ENCODE measurements at places on chromosomes 11 and 22.

- no peaks in the 10 kb centered on the region for H3K27me3 ChIP-seq
- DNase-seq, result no peak
- no peak overlapping the region for H3K27ac ChIP-seq
- no peak overlapping the region for H3K4me3 ChIP-seq
- H3K36me3 ChIP-seq, result no peaks in the 10 kb centered on the region
These were observed 824 bp upstream of the LGALS12 start for GRCh38 chr11:63504933-63505586.

DNA sequence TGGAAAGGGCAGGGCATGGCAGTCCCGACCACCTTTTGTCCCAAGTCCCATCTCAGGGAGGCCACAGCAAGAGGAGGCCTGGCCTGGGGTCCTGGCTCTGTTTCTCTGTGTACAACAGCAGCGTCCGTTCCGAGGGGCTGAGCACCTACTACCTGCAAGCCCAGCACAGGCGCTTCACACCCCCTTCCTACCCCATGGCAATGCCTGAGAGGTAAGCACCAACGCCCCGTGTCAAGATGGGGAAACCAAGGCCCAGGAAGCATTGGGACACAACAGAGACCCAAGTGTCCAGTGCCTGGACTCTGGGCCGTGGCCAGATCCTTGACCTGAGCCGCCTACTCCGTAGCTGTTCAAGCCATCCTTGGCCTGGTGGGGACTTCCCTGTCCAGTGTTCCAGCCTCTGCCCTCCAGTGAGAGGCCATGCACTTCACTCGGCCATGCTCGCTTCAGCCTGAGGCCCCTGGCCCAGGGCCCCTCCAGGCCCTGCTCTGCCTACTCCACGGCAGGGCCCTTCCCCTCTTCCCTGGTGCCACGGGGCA lies 14.3 kb upstream of the TCF20 start:
- H3K27me3 ChIP-seq, result peaks cover 11% of the 10 kb centered on the region
- no peak overlapping the region for H3K4me3 ChIP-seq
- no peak overlapping the region for H3K27ac ChIP-seq

DNA sequence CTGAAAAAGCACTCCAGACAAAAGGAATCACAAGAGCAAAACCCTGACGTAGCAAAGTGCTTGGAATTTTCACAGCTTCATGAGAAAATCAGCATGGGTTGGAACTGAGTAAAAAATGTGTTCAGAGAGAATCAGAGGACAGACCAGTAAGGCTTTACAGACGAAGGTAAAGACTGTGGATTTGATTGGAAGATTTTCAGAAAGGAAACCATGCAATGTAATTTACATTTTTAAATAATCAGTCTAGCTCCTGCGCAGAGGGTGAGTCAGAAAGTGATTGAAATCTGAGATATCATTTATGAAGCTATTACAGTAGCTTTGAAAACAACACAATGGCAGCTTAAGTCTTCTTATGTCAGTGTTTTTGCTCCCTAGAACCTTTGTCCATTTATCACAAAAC lies 1122.3 kb downstream of the LRRC4C start:
- no peak overlapping the region for H3K4me3 ChIP-seq
- no peak for DNase-seq

DNA sequence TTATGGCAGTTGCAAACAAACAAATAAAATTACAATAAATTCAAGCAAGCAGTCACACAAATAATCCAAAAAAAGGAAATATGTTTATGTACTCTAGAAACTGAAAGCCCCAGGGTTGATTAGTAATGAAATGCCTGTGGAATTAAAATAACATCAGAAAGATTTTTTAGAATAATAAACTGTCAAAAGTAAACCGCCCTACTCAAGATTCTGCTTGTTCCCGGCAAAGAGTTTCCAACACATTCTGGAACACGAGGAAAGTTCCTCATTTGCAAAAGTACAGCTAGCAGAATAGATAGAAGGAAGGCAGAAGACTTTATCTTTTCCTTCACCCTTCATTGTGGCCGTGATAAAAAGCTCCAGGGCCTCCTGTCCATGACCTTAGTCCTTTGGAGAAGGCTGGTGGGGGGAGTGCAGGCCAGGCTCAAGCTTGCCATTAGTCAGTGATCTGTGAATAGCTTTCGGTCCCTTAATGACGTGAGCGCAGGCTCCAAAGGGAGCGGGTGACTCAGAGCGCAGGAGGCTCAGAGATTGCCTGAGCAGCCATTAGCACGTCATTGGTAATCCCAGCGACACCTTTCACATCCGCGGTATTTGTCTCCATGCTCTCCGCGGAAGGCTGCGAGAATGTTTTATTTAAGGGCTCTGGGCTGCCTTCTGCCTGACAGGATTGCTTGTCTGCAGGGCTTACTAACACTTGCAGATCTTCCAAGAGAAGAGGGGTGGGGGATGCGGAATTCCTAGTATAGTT lies 458.3 kb downstream of the METTL15 start:
- H3K36me3 ChIP-seq, result no peaks in the 10 kb centered on the region
- H3K4me1 ChIP-seq, result no peaks in the 10 kb centered on the region
- peak; percentile 95 for DNase-seq
- peak overlapping the region; percentile 73 for H3K4me3 ChIP-seq

DNA sequence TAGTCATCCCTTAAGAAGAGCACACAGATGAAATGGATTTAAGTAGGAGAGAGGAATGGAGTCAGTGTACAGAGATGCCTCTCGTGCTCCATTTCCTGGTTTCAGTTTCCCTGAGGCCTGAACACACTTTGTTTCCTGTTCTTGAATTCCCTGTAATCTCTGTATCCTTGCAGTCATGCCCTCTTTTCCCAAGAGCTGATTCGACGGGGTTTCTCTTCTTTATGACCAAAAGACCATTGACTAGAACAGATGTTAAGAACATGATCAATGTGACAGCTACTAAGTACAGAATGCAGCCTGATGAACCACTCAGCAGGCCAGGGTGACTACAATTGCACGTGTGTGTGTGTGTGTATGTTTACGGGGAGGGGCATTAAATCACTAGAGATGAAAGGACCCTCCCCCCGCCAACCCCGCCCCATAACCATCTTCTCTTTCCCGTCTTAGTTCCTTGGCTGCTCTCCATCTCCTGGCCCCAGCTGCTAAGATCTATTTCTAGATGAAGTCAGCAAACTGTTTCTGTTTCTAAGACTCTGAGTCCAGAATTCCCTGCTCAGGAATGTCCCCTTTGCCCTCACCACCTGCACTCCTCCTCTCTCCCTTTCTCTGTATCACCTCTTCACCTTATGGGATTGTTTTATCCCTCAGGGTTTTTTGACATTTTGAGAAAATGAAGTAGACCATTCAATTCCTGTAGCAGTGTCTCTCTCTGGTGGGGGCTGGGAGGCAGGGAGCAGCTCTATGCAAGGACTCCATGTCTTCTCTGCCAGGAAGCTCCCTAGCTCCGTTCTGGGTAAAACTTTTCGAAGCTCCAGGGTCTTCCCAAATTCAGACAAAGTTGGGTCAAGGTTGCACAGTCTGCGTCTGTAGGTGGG lies 26.0 kb downstream of the SLC22A6 start:
- H3K4me3 ChIP-seq, result no peak overlapping the region
- no peak overlapping the region for H3K27ac ChIP-seq
- no peaks in the 10 kb centered on the region for H3K36me3 ChIP-seq
- no peak for DNase-seq

- peaks cover 57% of the 10 kb centered on the region for H3K36me3 ChIP-seq
- H3K27me3 ChIP-seq, result no peaks in the 10 kb centered on the region
- DNase-seq, result no peak
- no peaks in the 10 kb centered on the region for H3K4me1 ChIP-seq
- no peak overlapping the region for H3K4me3 ChIP-seq
These were observed 43.6 kb downstream of the ARFGAP3 start for GRCh38 chr22:42813501-42813900.

DNA sequence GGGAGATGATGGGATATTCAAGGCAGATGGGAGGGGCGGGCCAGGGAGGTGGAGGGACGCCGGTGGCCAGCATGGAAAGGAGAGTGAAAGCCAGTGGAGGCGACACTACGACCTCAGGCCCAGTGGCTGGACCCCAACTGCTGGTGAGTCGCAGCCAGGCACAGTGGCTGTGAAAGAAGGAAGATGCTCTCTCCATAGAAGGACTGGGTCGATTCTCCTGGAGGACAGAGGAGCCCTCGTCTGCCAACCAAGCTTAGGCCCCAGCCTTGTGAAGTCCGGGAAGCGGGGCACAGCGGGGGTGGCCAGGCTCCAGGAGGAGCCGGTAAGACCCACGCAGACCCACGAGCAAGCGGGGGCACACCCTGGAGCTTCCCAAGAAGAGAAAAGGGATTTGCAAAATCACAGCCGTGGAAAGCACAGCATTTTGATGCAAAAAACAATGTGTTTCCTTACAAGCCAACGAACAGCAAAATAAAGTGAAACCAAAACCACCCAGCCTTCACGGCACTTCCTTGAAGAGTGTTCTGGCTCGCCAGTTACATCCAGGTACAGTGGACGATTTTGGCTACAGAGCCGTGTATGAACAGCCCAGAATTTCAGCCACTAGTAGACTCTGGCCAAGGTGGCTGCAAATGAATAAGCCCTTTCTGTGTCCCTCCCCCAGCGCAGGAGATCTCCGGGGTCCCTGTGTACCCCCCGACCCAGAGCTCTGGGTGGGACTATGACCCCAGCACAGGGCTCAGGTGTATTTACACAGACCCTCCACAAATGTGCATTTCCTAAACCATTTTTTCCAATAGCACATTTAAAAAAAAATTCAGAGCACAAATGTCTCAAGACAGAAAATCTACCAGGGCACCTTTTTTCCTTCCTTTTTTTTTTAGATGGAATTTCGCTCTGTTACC lies 96.9 kb downstream of the TRMU start:
- H3K36me3 ChIP-seq, result peaks cover 8% of the 10 kb centered on the region
- no peaks in the 10 kb centered on the region for H3K4me1 ChIP-seq
- no peaks in the 10 kb centered on the region for H3K27me3 ChIP-seq
- H3K27ac ChIP-seq, result no peak overlapping the region

DNA sequence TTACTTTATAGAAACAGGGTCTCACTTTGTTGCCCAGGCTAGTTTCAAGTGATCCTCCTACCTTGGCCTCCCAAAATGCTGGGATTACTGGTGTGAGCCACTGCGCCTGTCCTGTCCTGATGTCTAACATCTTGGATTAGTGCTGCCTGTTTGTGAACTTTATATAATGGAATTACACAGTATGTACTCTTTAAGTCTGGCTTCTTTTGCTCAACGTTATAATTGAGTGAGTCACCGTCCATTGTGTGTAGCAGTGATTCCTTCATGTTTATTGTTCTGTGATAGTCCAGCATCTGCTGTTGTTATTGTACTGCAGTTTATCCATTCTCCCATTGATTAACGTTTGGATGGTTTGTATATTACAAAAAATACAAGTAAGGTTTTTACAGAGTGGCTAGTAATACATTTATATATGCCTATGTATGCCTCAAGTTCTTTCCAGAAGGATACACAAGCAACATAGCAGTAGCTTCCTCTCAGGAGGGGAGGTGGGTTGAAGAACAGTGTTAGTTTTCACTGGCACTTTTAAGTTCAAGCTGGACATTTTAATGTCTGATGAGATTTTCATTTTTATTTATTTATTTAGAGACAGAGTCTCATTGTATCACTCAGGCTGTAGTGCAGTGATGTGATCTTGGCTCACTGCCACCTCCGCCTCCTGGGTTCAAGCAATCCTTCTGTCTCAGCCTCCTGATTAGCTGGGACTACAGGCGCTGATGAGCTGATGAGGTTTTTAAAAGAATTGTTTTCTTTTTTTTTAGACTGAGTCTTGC lies 25.2 kb upstream of the MICALL1 start:
- DNase-seq, result no peak
- no peaks in the 10 kb centered on the region for H3K4me1 ChIP-seq
- H3K36me3 ChIP-seq, result peaks cover 81% of the 10 kb centered on the region
- no peaks in the 10 kb centered on the region for H3K27me3 ChIP-seq
- H3K27ac ChIP-seq, result no peak overlapping the region

GRCh38 chr11:66593650-66594049 lies 665 bp downstream of the CCS start:
- peak overlapping the region; percentile 94 for H3K4me3 ChIP-seq
- H3K27me3 ChIP-seq, result no peaks in the 10 kb centered on the region
- DNase-seq, result no peak
- H3K27ac ChIP-seq, result no peak overlapping the region

DNA sequence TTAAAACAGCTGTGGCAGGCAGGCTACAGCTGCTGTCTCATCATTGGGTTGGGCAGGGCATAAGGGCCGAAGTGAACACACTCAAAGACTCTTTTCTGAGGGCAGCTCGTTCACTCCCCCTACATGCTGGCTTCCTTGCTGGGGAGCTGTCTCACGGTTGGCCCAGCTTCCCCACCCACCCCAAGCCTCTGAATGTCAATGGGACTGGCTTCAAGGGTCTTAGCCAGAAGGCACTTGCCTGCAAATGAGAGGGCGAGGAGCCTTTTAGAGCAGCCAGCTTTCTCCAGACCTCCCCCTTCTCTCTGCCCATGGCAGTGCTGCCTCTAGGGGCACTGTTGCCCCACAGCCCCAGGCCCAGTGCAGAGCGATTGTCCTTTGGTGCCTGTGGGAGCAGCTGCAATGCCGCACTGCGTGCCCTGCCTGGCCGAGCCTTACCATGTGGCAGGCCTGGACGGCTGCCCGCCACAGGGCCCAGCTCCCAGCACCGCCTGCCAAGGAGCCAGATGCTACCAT lies 94.7 kb upstream of the RASSF10 start:
- peak; percentile 96 for DNase-seq
- H3K36me3 ChIP-seq, result peaks cover 42% of the 10 kb centered on the region
- no peak overlapping the region for H3K4me3 ChIP-seq
- peak overlapping the region; percentile 48 for H3K27ac ChIP-seq
- H3K27me3 ChIP-seq, result no peaks in the 10 kb centered on the region

Measured in endodermal cell (in vitro differentiated cells).